ENCODE measurements at places on chromosomes 12 and 14.

GRCh38 chr14:77883131-77883846, 83.4 kb downstream of the ADCK1 start:
- DNase-seq: no peak

DNA sequence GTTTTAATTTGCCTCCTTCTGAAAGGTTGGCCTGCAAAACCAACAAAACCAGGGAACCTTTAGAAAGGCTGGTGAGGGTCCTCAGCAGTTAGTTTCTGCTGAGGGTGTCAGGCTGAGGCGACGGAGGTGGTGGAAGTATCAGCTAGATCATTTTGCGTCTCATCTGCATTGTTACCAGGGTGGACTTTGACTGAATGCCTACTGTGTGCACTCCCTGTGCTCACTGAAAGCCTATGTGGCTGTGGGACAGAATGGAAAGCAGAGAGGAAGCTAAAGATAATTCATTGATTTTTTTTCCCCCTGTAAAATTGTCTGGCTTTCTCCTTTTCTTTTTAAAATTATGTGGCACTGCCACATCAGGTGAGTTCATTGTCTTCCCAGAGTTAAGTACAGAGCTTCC, 68.4 kb upstream of the SRSF5 start:
- no peak for DNase-seq

- peak; percentile 71 for DNase-seq
These were observed 19.9 kb downstream of the HRK start for GRCh38 chr12:116861320-116861719.

DNA sequence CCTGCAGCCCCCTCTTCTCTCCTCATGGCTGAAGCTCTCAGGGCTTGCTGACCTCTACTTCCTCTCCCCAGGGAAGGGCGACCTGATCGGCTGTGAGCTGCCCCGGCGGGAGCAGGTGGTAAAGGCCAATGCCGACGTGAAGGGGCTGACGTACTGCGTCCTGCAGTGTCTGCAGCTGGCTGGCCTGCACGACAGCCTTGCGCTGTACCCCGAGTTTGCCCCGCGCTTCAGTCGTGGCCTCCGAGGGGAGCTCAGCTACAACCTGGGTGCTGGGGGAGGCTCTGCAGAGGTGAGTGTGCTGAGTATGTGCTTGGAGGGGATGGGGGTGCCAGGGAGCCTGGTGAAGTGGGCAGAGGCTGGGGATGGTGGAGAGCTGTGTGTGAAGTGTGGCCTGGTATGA, 13.7 kb downstream of the MCRS1 start:
- DNase-seq: no peak

DNA sequence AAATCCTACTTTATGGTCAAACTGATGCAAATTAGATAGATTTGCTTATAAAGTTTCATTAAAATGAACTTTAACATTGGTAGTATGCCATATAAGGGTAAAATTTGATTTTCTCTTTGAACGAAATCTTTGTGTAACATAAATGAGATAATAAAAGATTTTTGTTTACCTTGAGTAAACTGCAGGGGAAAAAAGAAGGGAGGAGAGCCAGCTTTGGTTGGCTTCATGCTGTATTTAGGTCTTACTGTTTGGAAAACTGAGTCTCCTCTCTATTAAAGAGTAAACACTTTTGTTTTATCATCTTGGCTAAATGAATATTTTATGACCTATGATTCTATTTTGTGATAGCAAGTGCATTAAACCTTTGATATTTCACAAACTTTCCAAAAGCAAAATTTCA, 267.6 kb downstream of the IPO8 start:
- no peak for DNase-seq

DNA sequence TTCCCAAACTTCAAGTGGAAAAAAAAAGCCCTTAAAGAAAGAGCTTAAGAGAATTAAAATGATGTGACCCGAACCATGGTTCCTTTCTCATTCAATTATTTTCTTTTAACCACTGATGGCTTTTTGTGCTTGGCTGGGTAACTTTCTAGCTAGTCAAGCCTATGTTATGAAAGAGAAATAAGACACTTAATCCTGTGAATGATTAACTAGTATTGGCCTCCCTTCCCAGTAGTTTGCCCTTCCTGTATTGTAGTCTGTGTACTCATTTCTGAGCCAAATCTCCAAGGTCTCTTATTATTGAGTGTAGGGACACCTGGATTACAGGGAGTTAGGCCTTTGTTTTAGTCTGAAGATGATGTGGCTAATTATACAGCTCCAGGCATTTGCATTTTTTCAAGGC, 353.0 kb downstream of the RAD51B start:
- no peak for DNase-seq

- no peak for DNase-seq
These were observed 12.7 kb upstream of the SLC16A7 start for GRCh38 chr12:59583003-59583712.

DNA sequence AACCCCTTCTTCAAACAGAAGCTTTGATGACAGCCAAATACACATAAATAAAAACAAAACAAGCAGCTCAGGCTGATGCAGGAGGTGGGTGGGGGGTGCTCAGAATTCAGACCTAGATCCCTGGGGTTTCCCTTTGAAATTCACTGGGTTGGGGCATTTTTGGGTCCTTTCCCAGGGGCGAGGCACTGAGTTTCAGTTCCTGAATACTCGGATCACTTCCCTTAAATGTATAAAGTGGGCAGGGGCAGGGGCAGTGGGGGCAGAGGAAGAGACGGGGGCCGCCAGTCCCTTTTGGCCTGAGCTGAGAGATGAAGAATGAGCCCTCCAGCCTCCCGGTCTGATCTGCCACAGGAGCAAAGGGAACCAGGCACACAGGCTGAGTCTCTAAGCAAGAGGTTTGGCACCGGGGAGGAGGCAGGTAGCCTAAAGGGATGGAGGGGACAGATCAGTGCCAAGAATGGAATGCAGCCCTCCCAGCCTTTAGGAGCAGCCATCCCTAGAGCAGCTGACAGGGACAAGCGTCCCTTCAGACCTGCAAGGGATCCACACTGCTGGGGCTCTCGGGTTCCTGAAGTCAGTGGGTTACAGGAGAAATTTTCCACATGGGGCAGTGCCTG, 20.3 kb downstream of the KDM2B start:
- no peak for DNase-seq

DNA sequence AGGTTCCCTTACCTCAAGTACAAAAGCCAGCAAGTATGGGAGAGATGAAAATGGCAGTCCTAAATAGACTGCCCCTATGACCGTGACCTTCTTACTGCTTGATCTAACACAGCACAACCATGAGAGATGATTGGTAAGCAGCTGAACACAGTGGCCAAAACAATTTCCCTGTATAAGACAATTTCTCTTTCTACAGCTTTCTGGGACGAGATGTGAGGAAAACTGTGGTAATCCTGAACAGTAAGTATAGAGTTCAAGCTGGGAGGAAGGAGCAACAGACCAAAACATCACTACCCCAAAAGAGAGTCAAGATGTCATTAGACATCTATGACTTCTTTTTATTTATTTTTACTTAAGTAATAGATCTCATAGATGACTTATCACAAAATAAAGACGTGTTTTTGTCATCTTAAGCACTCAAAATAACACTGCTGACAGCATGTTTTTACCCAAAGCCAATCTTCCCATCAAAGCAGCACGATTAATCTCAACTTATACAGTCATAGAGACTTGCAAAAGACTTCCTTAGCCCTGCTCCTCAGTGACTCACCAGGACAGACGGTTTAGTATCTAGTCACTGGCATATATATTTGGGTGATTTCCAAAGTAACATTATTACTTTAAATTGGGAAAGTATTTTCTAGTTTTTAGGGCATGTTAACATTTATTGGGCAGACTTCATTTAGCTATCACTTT, 3.7 kb downstream of the TMEM52B start:
- peak; percentile 52 for DNase-seq

DNA sequence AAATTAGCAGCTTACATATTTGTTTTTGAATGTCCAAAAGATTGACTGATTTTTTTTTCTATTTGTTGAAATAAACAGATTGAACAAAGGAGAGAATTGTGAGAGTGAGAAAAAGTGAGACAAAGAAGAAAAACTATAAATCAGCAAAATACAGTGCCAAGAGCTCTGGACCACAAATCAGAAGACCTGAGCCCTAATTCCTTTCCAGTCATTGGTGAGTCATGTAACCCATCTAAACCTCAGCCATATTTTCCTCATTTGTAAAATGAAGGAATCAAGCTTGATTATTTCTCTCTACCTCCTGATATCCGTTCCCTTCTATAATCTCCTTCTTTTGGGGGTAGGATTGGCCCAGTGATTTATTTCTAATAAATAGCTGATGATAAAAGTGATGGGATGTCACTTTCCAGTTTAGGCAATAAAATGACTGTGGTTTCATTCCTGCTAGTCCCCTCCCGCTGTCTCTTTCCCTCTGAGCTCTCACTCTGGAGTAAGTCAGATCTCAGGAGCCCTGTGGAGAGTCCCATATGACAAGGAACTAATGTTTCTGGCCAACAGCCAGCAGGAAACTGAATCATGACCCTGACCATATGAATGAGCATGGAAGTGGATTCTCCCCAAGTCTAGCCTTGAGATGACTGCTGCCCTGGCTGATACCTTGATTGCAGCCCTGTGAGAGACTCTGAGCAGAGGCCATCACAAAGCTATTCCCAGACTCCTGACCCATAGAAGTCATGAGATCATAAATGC, 218.9 kb downstream of the ACSS3 start:
- peak; percentile 55 for DNase-seq

DNA sequence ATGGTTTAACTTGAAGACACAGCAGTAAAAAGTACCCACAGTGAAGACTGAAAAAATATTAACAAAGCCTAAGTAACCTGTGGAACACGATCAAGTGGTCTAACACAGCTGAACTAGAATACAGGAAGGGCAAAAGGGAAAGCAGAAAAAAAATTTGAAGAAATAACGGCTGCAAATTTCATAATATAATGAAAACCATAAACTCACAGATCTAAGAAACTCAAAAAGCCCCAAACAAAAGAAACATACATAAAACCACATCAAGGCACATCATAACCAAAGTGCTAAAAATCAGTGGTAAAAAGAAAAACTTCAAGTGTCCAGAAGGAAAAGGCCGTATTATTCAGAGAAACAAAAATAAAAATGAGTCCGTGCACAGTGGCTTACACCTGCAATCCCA, 30.9 kb downstream of the SPPL3 start:
- DNase-seq: no peak

GRCh38 chr12:40716037-40716436, 23.8 kb downstream of the CNTN1 start:
- no peak for DNase-seq

- DNase-seq: no peak
These were observed 964.1 kb downstream of the TMEM121 start for GRCh38 chr14:106490442-106490841.

DNA sequence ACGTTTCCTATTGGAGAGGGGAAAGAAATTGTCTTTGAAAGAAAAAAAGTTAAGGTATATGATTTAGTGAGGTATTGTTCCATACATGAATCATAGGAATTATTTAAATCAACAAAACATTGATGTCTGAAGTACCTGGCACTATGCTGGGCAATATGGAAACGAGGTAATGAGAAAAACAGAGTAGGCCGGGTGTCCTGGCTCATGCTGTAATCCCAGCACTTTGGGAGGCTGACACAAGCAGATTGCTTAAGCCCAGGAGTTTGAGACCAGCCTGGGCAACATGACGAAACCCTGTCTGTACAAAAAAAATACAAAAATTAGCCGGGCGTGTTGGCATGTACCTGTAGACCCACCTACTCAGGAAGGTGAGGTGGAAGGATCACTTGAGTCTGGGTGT, 45.9 kb downstream of the AEBP2 start:
- no peak for DNase-seq

DNA sequence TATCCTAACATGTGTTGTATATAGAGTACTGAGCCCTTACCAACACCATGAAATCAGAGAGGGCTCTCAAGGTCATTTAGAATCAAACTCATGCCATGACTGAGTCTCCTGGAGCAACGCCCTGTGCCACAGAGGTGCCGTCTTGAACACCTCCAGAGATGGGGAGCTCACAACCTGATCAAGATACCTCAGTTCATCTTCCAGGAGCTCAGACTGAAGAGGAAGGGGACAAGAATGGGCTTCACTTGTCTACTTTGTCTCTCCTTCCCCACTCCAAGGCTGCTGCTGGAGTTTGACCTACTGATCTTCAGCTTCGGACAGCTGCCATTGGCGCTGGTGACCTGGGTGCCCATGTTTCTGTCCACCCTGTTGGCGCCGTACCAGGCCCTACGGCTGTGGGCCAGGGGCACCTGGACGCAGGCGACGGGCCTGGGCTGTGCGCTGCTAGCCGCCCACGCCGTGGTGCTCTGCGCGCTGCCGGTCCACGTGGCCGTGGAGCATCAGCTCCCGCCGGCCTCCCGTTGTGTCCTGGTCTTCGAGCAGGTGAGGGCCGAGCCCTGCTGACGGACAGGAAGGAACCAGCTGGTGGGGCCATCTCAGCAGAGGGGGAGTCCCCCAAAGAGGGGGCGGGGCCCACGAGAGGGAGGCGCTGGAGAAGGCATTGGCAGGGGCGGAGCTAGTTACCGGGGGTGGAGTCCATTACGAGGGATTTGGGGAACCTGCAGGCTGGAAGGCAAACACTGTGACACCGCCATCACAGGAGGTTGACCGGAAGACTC, 12.0 kb downstream of the SOAT2 start:
- no peak for DNase-seq

GRCh38 chr12:38159591-38160317, 156.8 kb upstream of the ALG10B start:
- DNase-seq: no peak

GRCh38 chr12:47993491-47993890, 10.8 kb downstream of the COL2A1 start:
- DNase-seq: no peak

- no peak for DNase-seq
These were observed 307.3 kb upstream of the G2E3 start for GRCh38 chr14:30251557-30252100.

DNA sequence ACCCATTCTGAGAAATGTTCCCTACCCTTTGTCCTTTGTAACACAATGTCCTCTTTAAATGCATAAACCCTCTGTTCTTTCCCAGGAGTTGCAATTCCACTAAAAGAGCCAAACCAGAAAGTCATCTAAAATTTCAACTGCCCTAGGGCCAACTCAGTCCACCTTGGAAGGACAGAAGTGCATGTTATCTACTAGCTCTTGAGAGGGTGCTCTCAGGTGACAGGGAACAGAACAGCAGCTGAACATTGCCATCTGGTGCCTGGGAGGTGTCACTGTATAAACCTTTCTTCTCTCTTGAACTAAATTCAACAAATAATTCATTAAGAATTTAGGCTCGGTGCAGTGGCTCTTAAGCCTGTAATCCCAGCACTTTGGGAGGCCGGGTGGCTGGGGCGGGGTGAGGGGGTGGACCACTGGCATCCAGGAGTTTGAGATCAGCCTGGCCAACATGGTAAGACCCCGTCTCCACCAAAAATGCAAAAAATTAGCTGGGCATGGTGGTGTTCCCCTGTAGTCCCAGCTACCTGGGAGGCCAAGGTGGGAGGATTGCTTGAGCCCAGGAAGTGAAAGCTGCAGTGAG, 10.3 kb upstream of the FERMT2 start:
- DNase-seq: peak; percentile 84

- DNase-seq: peak; percentile 73
These were observed 196.2 kb downstream of the ITPR2 start for GRCh38 chr12:26636710-26637328.

GRCh38 chr14:81589381-81590065, 55.9 kb upstream of the SEL1L start:
- DNase-seq: no peak
